HCT116 (cell line): ENCODE measurements at places on chromosomes 4 and X. TPM values are rescaled to one million over a fixed set of nuclear protein-coding genes. Genes with fewer than 3 reads are reported as not detected.

DNA sequence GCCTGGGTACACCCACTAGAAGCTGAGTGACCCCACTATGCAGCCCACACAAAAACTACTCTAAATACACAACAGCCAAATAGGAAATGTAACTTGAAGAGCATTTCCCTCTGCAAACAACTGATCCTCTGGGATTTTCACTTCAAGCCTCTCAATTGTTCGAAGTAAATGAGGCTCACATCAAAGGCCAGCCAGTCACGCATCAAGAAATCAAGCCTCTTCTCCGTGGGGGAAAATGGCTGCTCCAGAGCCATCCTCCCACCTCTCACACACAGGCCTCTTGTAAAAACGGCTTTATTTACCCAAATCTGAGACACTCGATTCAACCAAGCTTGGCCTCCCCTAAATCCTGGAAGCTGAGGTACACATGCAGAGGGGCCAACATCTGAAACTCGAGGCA, 14.3 kb downstream of the PCDH19 start:
- H3K4me1 ChIP-seq = no peaks in the 10 kb centered on the region
- no peak overlapping the region for H3K27ac ChIP-seq
- H3K36me3 ChIP-seq = no peaks in the 10 kb centered on the region
- no peak for DNase-seq

GRCh38 chr4:36281384-36282106, at the start of gene DTHD1:
Gene DTHD1 (plus strand): TSS chr4:36281616. CDS start chr4:36281759, 143 bp downstream.
- no peak for DNase-seq
- H3K27me3 ChIP-seq = no peaks in the 10 kb centered on the region

DNA sequence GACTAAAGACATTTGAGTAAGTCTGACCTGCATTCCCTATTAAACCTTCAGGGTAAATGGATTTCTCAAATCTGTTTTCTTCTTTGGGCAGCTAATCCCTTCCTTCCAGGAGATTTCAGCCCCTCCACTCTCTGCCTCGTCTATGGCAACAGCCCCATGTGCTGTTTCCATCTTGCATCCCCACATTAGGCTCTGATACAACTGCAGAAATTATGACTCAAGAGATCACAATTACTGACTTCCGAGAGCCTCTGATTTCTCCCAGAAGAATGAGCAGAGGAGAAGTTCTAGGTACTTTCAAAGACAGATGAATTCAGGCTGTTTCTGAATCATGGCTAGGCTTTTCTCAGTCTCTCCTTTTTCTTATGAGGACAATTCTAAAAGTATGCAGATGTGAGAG, 38.7 kb downstream of the RAI2 start:
- H3K27me3 ChIP-seq = no peaks in the 10 kb centered on the region
- no peak overlapping the region for H3K27ac ChIP-seq
- no peak for DNase-seq
- no peaks in the 10 kb centered on the region for H3K36me3 ChIP-seq

SPANXN3 gene
- not detected for total RNA-seq

TRMT44 gene
- 25.8 TPM for total RNA-seq

AR gene
- total RNA-seq = 0.02 TPM
